ENCODE measurements at places on chromosomes 2 and 18. TPM values are rescaled to one million over a fixed set of nuclear protein-coding genes. Genes with fewer than 3 reads are reported as not detected.
A peak's percentile ranks its signal among the peaks of the same experiment; 100 is the strongest.

IL18RAP gene
- total RNA-seq, result 0.52 TPM

C2orf66 gene
- total RNA-seq, result not detected

GATA6 gene
- total RNA-seq, result 46.1 TPM

GPR155 gene
- total RNA-seq, result 2.3 TPM

SATB2 gene
- total RNA-seq, result 219 TPM

SPDYA gene
- 1.6 TPM for total RNA-seq

LIMS4 gene
- 1.1 TPM for total RNA-seq

TUBA4B gene
- total RNA-seq, result not detected

IL1F10 gene
- not detected for total RNA-seq

TRPM8 gene
- not detected for total RNA-seq

CNGA3 gene
- 0.27 TPM for total RNA-seq

CPLX4 gene
- not detected for total RNA-seq

GRB14 gene
- 1.2 TPM for total RNA-seq

- DNase-seq, result no peak
Measured at GRCh38 chr18:32437100-32437834, 33.4 kb downstream of the GAREM1 start.

- peak; percentile 38 for DNase-seq
Measured at GRCh38 chr2:136327162-136327852, 209.4 kb upstream of the CXCR4 start.

- DNase-seq, result no peak
Measured at GRCh38 chr18:5103693-5104092, 93.4 kb downstream of the AKAIN1 start.

DNA sequence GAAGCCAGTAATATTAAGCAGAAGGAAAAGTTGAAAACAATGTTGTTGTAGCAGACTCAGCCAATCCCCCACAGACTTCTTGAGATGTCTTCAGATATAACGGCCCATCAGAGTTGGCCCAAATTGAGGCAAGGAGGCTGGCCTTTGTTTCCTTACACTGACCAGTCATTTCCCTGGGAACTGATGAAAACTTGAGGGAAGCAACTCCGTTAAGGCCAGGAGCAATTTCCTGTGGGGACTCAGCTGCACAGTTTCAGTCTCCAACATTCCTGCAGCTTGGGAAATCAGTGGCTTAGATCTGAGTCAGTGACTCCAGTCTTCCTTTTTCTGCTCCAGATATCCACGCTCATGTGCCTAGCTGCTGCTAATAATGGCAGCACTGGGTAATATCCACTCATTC is 75.7 kb downstream of the FTCDNL1 start:
- no peak for DNase-seq

- no peak for DNase-seq
Measured at GRCh38 chr2:105380432-105381100, 18.3 kb downstream of the FHL2 start.

DNA sequence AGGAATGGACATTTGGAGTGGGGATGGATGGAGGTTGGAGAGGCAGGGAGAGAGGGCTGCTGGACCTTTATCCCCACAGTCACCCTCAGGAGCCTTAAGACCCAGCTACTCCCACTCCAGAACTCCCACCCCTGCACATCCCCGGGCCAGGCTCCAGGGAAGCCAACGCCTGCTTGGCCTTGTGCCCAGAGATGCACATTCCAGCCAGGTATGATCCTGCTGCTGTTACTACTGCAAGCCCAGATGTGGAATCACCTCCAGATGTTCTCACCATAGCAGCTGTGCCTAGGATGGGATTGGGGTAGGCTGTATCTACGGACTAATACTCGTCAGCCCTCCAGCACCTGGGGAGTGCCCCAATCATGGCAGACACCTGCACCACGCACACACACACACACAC is 71.7 kb downstream of the ZFP36L2 start:
- DNase-seq, result peak; percentile 64

GRCh38 chr2:241379481-241380480 is 23.7 kb downstream of the FARP2 start:
- no peak for DNase-seq

DNA sequence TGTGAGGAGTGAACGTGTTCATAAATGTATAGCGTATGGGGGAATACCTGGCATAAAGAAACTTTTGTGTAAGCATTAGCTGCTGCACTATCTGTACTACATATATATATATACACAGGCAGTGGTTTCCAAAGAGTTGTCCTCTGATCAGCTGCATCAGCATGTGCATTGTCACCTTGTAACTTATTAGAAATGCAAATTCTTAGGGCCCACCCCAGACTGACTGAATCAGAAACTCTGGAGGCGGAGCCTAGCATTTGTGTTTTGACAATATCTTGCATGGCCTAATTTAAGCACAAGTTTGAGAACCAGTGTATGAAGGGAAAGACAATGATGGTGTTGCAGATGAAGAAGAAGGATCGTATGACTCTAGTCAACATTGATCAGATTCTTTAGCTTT is 299.5 kb downstream of the CCDC102B start:
- DNase-seq, result no peak

GRCh38 chr2:58195662-58196061 is 45.5 kb downstream of the FANCL start:
- no peak for DNase-seq

GRCh38 chr2:65351948-65352595 is 80.3 kb downstream of the SPRED2 start:
- DNase-seq, result no peak

DNA sequence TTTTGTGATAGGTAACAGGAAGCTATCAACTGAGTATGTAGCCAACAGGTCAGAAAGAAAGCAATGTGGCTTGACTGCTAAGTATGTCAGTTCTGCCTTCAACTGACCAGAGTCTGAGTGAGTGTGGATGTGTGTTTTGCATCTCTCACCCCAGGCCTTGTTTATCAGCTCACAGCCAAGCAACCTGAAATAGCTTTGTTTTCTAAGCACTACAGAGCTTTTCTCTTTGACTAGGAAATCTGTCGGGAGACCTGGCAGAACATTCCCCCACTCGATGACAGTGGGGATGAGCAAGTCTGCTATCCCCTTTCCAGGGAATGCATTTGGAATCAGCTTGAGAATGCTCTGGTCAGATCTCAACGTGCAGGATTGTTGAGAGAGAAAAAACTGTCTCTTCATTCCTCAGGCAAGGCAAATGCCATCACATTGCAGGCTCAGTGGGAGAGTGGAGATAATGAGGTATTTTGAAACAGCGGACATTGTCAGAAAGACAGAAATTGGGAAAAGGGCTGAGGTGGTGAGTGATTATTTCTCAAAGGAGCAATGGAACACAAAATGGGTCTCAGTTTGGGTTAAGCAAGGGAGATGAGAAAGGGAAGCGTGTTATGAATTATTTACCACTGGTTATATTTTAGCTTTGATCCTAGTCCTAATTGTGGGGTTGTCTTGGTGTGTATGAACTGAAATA is 233.8 kb upstream of the PIK3C3 start:
- no peak for DNase-seq

- no peak for DNase-seq
Measured at GRCh38 chr2:235698028-235698427, 204.2 kb downstream of the AGAP1 start.

DNA sequence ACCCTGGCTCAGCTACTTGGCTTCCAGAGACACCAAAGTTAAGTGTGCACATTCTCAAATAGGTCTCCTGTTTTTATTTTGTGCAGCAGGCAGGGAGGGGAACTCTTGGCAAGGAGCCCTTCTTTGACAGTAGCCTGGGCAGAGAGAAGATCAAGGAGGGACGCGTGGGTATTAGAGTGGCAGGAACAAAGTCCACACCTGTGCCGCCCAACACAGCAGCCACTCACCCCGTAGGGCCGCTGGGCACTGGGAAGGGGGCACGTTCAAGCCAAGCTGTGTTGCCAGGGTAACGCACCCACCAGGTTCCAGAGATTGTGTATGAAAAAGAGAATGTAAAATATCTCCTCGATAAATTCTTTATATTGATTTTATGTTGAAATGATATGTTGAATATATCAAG is 229.3 kb upstream of the AGAP1 start:
- DNase-seq, result no peak

DNA sequence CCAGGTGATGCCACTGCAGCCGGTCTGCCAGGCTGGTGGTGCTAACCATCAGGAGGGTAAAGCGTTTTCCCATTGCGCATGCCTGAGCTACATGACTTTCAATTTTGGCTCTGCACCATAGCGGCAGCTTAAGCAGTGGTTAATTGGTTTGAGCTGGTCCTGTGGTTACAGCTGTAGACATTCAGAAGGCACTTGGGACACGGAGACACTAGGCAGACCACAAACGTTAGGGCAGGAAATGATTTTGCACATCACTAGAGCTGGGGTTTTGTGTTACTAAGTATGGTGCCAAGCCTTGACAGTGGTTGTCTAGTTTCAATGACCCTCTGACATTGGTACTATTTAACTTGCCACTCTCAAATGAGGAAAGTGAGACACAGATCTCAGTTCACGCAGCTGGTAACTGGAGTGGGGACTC is 28.9 kb upstream of the CNOT11 start:
- DNase-seq, result peak; percentile 16
